Cardiac septum (tissue), 1 donor: ENCODE measurements at places on chromosomes 5 and 9. TPM values are rescaled to one million over a fixed set of nuclear protein-coding genes. Genes with fewer than 3 reads are reported as not detected.

GRCh38 chr9:83707518-83707767, 315 bp downstream of the UBQLN1 start:
- no peak for DNase-seq

DNA sequence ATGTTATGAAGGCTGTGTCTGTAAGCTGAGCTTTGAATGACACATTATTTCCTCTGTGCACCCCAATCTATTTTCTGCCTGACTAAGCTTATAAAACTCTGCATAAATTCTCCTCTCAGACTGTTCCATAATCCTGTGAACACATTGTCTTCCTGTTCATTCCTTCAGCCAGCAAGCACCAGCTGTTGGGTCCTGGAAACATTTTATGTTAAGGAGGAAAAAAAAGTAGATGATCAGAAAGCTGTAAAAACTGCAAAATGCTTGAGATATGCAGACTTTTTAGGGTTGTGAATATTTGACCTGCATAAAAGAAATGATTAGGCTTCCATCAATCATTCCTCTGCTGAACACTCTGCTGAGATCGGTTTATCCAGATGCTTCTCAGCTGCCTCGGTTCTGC, 1246.0 kb upstream of the DMAC1 start:
- no peak for DNase-seq

DNA sequence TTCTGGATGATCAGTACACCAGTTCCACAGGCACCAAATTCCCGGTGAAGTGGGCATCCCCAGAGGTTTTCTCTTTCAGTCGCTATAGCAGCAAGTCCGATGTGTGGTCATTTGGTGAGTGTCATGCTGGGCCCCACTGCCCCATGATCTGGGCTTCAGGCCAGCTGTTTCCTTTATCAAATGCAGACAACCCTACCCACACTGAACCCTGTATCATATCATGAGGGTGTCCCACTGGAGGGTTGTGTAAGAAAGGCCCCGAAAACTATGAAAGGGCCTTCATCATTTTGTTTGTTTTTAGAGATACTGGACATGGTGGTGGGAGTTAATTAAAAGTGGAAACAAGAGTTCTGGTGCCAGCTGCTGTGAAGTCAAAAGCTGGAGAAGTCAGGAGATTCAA, 20.0 kb upstream of the CYFIP2 start:
- DNase-seq = no peak

DNA sequence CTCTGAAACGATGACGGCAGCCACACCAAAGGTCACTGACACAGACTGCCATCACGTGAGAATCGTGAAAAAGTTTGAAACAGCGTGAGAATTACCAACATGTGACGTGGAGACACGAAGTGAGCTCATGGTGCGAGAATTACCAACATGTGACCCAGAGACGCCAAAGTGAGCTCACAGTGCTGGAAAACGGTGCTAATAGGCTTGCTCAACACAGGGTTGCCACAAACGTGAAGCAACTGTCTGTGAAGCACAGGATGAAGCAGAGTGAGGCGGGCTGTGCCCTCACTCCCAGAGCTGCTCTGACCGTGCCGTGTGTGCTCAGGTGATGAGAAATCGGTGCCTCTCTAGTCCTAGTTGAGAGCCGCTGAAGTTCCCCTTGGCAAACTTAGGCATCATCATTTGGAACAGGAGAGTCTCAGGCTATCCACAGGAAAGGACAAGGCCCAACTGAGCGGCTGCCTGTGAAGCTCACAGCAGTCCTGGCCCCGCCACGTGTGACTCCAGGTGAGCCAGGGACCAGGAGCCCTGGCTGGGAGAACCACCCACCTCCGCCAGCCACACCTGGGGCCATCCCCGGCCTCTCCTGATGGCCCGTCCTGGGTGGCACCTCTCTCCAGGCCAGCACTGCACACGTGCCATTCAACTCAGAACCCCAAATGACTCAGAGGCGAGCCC, 29.8 kb upstream of the SLC6A3 start:
- DNase-seq = peak; percentile 74

- no peak for DNase-seq
These were observed 23.6 kb upstream of the TEK start for GRCh38 chr9:27085456-27085855.

GRCh38 chr5:158511454-158511853, 588.3 kb downstream of the EBF1 start:
- no peak for DNase-seq

GRCh38 chr5:95162231-95162992, 122.5 kb downstream of the MCTP1 start:
- DNase-seq = no peak

DNA sequence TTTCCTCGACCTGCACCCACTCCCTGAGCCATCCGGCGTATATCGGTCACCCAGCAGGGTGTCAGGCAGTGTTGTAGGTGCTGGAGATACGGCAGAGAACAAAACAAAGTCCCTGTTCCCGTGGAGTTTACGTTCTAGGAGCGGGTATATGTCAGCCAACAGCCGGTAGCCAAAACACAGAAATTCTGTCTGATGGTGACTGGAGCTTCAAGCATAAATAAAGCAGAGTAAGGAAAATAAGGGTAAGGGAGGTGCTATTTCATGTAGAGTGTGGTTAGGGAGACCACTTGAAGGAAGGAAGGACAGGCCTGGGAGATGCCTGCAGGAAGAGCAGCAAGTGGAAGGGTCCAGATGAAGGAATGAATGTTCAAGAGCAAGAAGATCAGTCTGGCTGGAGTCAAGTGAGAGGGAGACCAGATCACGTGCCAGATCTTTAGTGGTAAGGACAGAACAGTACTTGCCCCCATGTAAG, 783 bp upstream of the ZFR start:
- no peak for DNase-seq

- DNase-seq = no peak
These were observed 518.2 kb upstream of the TLE4 start for GRCh38 chr9:79053598-79053997.

GRCh38 chr9:84866396-84867175, 197.1 kb downstream of the NTRK2 start:
- DNase-seq = no peak

DNA sequence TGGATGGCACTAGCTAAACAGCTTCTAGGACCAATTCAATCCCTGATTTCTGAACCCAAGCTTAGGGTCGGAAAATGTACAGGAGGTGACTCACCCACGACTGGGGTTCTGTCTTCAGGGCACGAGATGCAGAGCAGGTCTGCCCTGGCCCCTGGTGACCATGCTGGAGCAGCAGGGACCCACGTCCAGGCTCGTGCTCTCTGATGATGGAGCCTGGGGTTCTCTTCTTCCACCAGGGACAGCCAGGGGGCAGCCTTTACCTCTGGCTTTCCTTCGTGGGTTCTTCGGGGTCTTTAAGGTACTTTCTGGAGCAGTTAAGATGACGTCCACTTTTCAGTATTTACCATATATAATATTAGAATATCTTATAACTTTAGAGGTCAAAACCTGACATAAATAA, 2.1 kb downstream of the CFAP77 start:
- no peak for DNase-seq

DNA sequence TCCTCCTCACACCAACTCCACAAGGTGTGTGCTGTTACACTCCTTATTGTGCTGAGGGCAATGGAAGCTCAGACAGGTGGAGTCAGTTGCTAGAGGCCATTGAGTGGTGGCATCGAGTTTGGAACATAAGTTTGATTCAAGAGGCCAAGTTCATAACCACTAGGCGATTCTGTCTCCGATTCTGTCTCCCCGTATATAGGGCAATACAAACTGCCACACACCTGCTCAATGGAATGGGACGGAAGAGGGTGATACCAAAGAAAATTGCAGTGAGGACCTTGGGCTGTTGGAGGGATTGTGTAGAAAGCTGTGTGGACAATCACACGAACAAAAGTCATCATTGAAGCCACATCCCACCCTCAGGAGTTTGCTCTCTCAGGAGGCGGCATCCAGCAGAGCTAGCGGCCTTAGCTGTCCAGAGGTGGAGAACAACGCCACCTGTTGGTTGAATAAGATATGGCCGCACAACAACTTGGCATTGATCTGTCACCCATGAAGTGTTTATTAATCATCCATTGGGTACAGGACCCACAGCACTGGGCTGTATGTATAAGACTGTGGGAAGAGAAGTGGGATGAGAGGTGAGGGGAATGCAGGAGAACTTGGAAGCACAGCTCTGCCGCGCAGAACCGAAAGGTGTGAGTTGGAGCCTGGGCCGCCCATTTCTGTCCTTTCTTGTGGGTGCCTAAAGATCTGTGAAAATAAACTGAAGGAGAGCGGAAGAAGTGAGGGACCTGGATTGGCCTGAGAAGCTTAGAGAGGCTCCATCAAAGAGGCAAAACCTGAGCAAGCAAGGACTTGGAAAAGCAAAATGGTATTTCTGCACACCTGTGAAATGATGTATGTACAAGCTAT, 16.1 kb upstream of the NEUROG1 start:
- no peak for DNase-seq

- DNase-seq = no peak
These were observed 2.3 kb upstream of the PLK2 start for GRCh38 chr5:58462154-58462553.

- no peak for DNase-seq
These were observed 9.0 kb downstream of the LPAR1 start for GRCh38 chr9:111029260-111029659.

- DNase-seq = no peak
These were observed 2.8 kb upstream of the DUSP1 start for GRCh38 chr5:172773481-172774469.

- no peak for DNase-seq
These were observed 50.7 kb downstream of the ARRDC3 start for GRCh38 chr5:91332267-91333045.

GRCh38 chr5:74226716-74227485, 413.6 kb downstream of the ENC1 start:
- DNase-seq = no peak

GRCh38 chr5:117434254-117434653, 859.6 kb upstream of the SEMA6A start:
- no peak for DNase-seq

DNA sequence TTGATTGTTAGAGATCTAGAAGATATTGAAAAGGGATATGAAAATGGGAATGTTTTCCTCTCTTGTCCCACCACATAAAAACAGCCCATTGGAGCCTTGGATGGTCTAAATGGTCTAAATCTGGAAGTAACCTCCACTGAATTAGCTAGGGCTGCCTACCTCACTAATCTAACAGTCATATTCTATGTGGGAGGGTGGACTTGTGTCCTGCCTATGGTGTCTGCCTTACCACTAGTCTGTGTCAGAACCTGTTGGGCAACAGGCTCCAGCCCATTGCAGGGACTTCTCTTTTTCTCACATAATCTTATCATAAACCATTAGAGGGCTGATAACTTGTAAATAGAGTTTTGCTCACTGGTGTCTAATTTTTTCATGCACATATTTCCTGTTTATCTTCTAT, 548.8 kb upstream of the CDH18 start:
- no peak for DNase-seq

The DAB2 gene
- 28.7 TPM for total RNA-seq

The CCDC127 gene
- total RNA-seq = 9.6 TPM

The FAM53C gene
- total RNA-seq = 23.8 TPM

The OR2Y1 gene
- total RNA-seq = not detected

The PTGS1 gene
- total RNA-seq = 2.9 TPM

The MPDZ gene
- total RNA-seq = 97.3 TPM

The NPDC1 gene
- total RNA-seq = 96.4 TPM
